Stimulated activated memory B cell treated with anti-CD40 and anti-IgM and Interleukin-4, amounts not matched to agents 10 μg/mL and 1 μg/mL and 100 μg/mL, for 72 hours (primary cell): ENCODE measurements at places on chromosomes 2 and 18.
A peak's percentile ranks its signal among the peaks of the same experiment; 100 is the strongest.

DNA sequence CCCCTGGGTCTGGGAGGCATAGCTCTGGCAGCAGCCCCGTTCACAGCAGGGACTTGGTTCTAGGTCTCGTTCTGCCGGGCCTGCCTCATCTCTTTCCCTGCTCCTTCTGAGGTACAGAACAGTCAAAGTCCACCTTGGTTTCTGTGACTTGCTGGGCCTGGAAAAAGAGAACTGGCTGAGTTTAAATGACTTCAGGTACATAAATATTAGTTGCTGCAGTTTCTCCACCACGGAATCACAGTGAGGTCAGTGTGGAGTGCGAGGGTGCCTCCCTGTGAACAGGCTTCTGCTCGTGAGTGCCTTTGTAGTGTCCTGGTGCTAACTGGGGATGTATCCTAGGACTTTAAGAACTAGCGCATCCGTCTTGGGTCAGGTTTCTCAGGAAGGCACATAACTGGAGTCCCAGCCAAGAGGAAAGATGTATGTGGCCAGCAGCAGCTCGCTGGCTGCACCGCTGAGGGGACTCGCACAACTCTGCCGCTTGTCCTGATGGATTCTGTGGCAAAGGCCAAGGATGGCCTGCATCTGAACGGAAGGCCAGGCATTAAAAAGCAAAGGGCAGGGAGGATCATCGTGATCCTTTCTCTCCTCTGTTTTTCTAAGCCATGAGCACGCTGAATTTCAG, 188.6 kb downstream of the SH3RF3 start:
- ATAC-seq, result no peak

- no peak for ATAC-seq
Measured at GRCh38 chr2:74501335-74502071, 2.1 kb upstream of the LBX2 start.

GRCh38 chr2:157692768-157693167, 64.1 kb upstream of the ACVR1C start:
- no peak for ATAC-seq

GRCh38 chr18:42289526-42289925, 334.5 kb downstream of the PIK3C3 start:
- no peak for ATAC-seq

GRCh38 chr2:37570773-37571586, 100.5 kb downstream of the CDC42EP3 start:
- peak; percentile 87 for ATAC-seq

DNA sequence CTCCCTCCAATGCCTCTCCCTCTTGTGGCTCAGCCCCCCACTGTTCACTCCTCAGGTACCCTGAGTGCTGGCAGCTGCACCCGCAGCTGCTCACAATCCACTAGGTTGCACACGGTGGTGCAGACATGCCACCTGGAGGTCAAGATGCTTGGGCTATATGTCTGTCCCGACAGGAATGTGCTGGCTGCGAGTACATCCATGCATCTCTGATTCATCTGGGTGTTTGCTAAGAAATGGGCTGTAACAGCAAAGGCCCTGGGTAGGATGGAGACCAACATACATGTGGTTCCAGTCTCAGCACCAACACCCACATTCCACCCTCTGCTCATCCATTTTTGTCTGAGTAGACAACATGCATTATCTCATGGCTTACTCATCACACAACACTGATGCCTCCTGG, 31.3 kb downstream of the ANKMY1 start:
- no peak for ATAC-seq

GRCh38 chr2:170236680-170237047, 58.7 kb downstream of the MYO3B start:
- ATAC-seq, result no peak

DNA sequence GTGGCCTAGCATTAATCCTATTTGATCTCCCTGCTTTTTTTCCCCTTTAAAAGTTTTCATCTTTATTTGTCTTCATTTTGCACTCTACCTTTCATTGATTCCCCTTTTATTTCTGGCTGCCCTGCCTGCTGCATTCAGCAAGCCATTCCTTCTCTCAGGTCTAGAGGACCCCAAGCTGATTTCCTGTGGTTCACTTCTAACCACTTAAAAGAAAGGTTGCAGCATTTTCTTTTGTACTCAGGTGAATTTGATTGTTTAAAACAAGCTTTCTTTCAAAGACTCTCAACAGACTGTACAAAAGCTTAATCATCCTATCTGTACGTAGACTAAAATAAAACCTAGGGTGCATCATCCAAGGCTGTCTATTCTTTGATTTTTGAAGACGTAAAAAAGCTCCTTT, 160.3 kb downstream of the CSRNP3 start:
- no peak for ATAC-seq

DNA sequence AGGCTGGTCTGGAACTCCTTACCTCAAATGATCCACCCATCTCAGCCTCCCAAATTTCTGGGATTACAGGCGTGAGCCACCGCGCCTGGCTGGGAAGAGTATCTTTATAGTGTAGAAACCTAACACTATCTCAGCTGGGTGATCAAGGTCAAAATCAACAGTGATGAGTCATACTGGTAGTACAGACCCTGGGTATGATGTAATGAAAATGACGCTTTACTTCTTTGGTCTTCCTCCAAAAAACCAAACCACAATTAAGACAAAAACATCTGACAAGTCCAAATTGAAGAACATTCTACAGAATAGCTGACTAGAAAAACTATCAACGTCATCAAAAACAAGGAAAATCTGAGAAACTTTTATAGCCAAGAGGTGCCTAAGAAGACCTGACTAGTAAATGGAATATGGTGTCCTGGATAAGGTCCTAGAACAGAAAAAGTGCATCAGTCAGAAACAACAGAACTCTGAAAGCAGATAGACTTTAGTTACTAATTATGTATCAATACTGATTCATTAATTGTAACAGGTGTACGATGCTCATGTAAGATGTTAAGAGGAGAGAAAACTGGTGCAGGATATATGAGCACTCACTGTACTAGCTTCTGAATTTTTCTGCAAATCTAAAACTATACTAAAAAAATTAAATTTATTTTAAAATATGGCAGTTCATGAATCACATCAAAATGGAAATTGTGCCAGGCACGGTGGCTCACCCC, 25.4 kb downstream of the PDCL3 start:
- ATAC-seq, result peak; percentile 63

DNA sequence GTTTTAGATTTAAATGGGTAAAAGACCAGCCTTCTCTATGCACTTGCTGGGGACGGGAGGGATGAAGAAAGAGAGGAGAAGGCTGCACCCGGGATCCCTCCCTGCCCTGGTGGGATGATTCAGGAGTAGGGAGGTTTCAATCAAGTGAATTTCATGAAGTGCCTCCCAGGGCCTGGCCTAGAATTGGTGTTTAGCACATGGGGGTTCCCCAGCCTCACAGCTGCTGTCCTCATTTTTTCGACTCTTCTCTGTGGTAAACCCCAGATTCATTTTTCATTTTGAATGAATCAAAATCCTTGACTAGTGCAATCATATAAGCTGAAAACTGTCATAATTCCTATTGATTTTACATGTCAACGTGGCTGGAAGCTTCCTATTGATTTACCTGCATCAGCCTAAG, 81.1 kb downstream of the LPIN1 start:
- no peak for ATAC-seq

- ATAC-seq, result no peak
Measured at GRCh38 chr2:195044801-195045200, 612.2 kb upstream of the SLC39A10 start.

- ATAC-seq, result no peak
Measured at GRCh38 chr18:46356278-46357033, 252.3 kb downstream of the HAUS1 start.

- no peak for ATAC-seq
Measured at GRCh38 chr2:218986148-218986761, 1.3 kb upstream of the FEV start.

DNA sequence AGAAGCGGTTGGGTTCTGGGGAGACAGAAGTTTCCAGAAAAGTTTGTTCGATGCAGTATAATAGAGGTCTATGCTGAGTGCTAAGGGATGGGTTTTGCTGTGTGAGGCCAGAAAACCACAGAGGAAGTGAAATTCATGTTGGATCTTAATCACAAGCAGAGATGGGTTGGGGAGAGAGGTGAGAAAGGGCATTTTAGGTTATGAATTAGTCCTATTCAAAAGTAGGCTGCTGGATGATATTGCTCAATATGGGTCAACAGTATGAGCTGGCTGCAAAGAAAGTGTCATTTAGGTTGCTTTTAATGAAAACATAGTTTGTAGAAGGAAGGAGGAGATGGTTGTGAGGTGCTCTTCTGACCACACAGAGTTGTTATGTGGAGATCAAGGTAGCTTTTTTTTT, 118.8 kb upstream of the LHCGR start:
- no peak for ATAC-seq

DNA sequence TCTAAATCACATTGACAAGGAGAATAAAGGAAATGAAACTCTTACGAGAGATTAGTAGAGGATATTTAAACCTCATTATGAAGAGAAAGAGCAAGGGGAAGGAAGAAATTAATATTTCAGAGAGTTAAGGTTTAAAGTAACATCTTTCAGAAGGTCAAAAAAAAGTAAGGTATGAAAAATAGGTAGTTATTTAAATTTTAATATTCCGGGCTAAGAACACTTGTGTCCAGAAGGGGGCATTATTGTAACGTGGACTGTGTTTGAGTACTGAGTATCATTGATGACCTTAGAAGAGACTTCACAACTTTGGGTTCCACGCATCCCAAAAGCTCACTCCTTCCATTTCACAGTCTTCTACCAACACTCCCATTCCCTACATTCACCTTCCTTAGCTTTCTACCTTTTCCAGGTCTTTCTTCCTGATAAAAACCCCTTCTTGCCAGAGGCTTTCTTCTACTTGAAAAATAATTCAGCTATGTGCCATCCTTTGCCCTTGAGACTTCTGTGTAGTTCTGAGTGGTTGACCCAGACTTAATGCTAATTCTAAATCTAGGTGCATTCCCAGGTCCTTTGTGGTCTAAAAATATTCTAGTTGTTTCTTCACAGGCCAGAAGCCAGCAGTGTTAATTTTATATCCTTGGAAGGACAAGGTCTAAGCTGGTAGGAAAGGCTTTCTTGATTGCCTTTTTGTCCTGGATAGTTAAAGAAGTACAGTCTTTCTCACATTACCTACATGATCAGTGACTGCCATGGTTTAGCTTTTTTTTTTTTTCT, 16.5 kb downstream of the DYNC1I2 start:
- ATAC-seq, result no peak

DNA sequence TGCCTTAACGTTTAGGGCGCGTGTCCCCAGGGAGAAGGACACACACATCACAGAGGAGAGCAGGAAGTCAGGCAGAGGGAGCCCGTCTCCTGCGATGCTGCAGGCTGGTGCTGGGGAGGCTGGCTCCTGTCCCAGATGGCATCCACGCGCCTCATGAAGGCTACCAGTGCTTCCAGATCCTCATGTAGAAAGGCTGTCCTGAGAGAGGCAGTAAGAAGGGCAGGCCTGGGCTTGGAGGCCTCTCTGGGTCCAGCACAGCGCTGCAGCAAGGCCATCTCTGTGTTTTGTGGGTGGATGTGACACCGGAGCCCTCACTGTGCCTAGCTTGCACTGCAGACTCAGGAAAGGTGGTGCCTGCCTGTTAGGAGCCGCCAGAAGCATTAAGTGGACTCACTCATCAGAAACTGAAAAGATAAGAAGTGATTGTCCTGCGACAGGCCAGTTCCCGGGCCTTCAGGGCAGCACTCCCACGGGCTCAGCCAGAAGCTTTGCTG, 62.7 kb downstream of the FAM168B start:
- ATAC-seq, result no peak

DNA sequence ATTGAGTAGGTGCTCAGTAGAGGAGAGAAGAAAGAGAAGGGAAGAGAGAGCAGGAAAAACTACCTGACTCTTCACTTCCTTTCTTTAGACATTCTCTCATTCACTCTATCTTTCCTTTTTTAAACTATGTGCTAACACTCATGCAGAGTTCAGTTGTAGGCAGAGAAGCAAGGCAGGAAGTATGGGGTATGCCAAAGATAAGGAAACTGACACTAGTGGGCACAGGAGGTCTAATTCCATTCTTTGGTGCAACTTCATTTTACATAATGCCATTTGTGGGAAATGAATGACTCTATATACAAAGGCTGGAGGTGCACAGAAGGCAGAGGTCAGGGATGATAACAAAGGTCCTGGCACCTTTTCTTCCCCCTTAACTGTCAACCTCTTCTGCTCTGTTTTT, 35.1 kb upstream of the ACVR1 start:
- ATAC-seq, result no peak

DNA sequence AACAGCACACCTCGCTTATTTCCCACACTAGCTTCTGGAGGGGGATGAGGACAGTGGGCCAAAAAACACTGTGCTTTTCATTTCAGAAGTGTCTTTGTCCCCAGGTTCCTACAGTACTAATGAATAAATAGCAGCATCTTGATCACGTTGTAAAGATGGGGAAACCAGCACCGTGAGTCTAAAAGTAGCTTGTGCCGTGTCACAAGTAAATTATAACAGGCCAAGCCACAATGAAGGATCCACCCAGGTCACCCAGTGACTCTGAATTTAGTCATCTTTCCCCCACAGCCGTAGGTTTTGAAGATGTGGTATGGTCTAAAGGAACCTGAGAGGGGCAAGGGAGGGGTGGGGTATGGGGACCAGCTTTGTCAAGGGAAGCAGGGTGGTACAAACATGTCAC, 8.8 kb downstream of the FZD7 start:
- no peak for ATAC-seq

GRCh38 chr2:241957276-241957675, 87.7 kb downstream of the RTP5 start:
- no peak for ATAC-seq

GRCh38 chr2:199851501-199851810, 464 bp upstream of the FTCDNL1 start:
- ATAC-seq, result no peak

- no peak for ATAC-seq
Measured at GRCh38 chr18:2826581-2826980, 20.2 kb upstream of the EMILIN2 start.

DNA sequence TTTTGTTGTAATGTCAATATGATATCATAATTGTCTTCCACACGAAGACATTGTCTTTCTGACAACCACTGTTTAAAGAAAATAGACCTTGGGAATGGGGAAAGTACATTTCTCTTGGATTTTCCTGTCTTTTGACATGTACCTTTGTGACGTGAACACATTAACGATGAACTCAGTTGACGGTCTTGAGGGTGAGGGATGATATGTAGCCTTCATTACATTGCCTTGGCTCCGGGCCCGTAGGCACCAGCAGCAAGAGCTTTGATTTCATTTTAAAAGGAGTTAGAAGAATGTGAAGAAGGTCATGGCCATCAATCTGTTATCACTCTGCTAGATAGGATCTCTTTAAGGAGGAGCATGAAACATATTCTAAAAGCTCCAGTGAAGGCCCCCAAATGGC, 80.9 kb downstream of the LYPD6B start:
- no peak for ATAC-seq

DNA sequence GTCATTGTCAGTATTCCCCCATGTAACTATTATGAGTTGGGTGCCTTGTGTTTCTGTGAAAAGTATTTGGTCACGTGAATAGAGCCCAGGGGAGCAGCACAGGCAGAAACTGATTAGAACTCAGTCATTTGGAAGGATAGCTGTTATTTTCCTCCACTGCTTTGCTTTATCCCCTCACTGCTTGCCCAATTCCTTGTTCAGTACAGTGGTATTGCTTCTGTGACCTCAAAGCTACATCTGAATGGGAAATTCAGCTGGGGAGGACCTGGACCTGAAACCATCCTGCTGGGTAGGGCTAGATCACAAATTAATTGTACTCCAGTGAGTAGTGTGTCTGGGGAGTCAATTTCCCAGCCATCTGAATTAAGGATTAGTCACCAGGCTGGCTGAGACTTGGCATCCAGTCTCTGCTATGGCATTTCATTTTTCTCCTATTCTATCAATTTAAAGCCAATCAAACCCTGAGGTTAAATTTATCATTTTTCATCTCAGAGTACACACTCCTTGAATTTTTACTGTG, 1231.6 kb upstream of the GYPC start:
- no peak for ATAC-seq

GRCh38 chr2:48693645-48694044, 61.9 kb downstream of the LHCGR start:
- no peak for ATAC-seq

GRCh38 chr2:166411473-166412230, 35.9 kb upstream of the SCN9A start:
- ATAC-seq, result no peak
